Activated T-cell treated with anti-CD3 and anti-CD28 coated beads for 24 hours (primary cell): ENCODE measurements at places on chromosomes 7 and 10.

- DNase-seq = no peak
These were observed 300.4 kb downstream of the AHR start for GRCh38 chr7:17598846-17599245.

DNA sequence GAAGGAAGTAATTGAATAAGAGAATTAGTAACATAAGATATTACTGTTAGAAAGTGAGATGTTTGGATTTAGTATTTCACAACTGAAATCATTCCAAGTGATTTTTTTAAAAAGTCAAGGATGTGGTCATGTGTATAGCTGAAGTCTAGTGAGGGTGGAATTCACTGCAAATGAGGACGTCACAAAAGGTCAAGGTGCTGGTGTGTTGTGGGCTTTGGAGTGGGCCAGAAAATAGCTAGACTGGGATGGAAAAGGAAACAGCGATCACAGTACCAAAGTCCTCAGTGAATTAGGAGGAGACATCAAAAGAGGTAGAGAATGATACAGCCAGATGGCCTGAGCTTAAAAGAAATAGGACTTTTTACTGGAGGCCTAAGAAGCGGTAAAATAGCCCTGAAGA is 272.8 kb downstream of the DYNC1I1 start:
- DNase-seq = no peak

DNA sequence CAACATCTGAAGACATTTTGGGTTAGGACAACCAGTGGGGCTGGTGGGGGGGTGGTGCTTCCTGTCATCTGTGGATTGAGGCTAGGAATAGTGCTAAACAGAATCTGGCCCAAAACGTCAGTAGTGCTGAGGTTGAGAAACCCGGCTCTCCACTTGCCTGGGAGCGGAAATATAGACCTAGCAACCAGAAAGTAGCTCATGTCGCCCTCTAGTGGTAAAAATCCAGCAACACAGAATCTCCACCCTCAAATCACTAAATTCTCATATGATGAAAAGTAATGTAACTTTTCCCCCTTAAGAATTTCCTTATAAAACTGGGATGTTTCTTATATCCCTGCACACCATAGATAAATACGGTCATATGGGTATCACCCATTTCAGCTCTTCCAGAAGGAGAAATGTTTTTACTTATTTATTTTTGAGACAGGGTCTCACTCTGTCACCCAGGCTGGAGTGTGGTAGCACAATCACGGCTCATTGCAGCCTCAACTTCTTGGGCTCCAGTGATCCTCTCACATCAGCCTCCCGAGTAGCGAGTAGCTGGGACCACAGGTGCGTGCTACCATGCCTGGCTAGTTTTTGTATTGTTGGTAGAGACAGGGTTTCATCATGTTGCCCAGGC is 34.4 kb downstream of the ZC3HAV1 start:
- DNase-seq = peak; percentile 58

GRCh38 chr10:75542906-75543305 is 111.5 kb downstream of the LRMDA start:
- no peak for DNase-seq

GRCh38 chr7:103856929-103857328 is 132.5 kb downstream of the RELN start:
- DNase-seq = no peak
